Amniotic epithelial cell (primary cell): ENCODE measurements at places on chromosomes 13 and 19.

- peak; percentile 57 for DNase-seq
Observed at GRCh38 chr19:14022469-14022868, 5.5 kb upstream of the RLN3 start.

DNA sequence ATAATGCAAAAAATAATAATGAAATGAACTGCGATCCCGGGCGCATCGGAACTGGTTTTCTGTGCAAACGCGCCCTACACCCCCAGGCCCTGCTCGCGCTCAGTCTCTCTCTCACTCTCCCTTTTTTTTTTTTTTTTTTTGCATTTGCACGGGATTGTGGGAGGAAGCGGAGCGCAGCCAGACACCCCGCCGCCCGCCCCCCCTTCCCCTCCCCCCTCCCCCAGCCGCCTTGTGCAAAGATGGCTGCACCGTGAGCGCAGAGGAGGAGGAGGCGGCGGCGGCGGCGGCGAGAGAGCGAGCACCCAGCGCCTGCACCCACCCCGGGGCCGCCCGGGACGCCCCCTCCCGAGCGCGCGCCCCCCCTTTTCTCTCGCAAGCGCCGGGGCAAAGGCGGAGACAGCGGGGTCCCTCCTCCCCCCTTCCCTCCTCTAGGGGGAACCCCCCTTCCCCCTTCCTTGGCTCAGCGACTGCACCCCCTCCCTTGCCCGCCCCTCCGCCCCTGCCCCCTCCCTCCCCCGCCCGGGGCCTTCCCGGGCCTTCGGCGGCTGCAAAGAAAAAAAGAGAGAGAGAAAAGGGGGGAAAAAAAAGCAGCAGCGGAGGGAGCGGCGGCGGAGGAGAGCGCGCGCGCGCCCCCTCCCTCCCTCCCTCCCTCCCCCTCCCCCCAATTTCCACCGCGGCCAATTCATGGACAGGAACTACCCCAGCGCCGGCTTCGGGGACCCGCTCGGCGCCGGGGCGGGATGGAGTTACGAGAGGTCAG, at the start of gene PRR12:
PRR12 (plus strand) TSS at position 212 of the 760 bp plus-strand sequence; CDS start at position 685, 473 bp downstream.
- peak; percentile 66 for DNase-seq

DNA sequence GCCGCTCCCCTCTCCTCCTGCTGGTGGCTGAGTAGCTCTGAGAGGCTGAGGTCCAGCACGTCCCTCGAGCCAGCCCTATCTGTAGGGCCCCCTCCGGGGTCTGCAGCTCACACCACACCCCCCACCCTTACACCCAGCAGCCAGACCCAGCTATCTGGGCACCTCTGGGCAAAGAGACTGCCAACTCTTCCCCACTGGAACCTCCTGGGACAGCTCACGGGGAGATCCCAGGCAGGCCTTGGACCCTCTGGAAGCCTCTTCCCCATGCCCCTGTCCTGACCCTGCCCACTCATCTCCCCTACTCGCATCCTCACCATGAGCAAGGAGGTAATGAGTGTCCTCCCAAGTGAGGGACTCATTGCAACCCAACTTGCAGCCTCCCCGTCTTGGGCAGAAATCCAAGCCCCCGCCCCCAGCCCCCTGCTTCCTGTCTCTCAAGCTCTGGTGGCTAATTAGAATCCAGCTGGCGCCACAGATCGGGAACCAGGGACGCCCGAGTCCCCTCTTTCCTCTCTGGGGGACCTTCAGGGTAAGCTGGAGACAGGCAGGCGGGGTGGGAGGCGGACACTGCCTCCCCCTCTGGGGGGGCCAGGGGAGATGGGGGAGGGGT, 22.1 kb downstream of the ADGRL1 start:
- DNase-seq, result no peak

DNA sequence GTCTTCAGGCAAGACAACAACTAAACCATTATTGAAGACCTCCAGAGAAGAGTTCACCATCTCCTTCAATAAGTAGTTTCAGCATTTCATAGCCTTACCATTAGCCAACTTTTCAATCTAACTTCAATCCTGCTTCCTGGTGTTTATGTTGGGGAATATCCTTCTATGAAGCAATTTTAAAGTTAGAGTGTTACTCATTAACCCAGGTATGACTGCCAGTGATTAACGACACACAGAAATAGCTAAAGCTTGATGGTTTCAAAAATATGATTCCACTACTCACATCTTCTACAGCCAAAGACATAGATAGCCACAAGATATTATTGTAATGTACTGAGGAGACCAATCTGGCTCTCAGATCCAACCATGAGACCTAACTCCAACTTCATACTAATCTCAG, 403.2 kb downstream of the EFNB2 start:
- DNase-seq, result peak; percentile 44

GRCh38 chr19:21092109-21092508, 10.1 kb downstream of the ZNF714 start:
- DNase-seq, result peak; percentile 78

DNA sequence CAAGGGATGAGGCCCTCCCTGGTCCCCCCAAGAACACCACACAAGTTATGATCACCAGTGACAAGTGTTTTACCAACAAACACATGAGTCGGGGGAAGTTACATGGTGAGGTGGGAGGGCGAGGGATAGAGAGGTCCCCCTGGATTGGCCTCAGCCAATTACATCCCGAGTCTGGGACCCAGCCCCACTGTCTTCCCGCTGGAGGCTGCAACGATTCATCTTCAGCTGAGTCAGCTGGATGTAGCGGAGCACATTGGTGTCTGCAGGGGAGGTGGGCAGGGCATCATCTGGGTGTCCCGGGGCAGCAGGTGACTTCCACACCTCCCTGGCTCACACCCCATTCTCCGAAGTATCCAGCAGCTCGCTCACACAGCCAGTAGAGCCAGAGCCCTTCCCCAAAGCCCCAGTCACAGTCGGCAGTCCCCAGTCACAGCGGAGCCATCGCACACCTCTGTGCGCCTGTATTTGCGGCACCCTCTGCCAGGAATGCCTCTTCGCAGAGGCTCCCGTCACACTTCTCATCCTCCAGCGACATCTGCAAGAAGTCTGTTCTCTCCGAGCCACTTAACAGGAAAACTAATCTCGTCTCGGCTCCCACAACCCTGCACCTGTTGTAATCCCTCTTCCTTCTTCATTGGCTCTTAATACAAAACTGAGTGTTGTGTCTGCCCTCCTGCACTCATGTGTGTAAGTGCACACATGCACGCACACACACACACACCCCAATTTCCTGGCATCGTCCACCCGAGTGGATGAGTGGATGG, 2.0 kb downstream of the TTC9B start:
- DNase-seq, result no peak

DNA sequence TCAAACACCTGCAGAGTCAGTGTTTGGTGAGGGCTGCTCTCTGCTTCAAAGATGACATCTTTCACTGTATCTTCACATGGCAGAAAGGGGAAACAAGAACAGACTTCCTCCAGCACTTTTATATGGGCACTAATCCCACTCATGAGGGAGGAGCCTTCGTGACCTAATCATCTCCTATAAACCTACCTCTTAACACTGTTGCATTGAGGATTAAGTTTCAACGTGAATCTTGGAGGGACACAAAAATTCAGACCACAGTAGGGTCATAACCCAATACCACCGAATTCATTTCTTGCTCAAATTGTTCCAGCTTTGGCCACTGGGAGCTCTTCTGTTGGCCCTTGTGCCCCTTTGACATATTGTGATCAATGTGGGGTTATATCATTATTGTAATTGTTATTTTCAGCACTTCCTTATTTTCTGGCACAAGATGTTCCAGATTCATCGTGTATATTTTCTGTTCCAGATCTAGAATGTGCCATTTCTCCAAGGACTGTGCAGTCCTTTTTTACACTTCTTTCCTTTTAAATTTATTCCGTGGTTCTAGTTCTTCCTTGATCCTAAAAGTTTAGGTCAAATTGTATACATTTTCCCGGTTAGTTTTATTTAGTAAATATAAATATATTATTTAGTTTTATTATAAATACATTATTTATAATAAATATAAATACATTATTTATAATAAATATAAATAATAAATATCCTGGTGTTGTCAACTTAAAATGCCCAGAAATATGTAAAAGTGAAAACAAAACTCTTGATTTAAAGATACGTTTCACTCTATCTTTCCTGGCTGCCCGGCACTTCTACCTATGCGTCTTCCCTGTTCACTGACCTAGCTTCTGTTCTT, 35.5 kb upstream of the IGFL4 start:
- no peak for DNase-seq

DNA sequence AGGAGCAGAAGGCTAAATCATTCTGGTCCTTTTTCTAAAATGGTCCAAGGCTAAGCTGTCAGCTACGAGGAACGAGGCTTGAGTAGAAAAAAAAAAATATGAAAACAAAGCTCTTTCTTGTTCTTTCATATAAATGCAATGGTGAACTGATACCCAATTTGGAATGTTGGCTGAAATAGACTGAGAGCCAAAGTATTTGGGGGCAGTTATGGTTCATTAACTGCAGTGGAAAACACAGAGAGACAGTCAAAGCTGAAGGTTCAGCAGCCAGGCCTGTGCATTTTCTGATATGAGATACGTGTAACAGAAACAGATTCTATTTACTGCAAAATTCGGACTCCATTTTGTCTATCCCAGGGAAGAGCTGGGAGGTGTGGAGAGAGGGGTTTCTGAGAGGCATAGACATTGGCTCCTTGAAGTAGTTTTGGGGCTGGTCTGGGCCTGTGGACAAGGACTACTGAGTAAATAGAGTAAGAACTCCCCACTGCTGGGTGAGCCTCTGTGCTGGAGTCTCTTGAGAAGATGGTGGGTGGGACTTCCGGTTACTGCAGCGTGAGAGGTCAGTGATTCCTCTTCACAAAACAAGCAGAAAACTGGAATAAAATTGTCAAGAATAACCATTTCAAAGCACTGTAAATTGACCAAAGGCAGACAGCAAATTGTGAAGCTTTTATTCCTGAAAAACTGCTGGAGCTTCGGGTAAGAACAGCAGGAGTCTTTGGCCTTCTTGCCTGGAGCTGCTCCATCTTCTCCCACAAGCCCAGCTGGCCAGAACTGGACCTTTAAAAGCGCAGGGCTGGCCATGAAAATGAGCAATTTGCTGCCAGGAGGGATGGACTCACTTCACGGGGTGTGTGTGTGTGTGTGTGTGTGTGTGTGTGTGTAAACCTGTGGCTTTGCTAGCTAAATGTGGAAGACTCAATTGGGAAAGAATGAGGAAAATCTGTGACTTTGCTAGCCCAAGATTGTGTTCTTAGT, 43.1 kb upstream of the CNMD start:
- no peak for DNase-seq

- DNase-seq, result peak; percentile 78
Observed at GRCh38 chr13:113562085-113562749, 22.3 kb upstream of the TFDP1 start.

DNA sequence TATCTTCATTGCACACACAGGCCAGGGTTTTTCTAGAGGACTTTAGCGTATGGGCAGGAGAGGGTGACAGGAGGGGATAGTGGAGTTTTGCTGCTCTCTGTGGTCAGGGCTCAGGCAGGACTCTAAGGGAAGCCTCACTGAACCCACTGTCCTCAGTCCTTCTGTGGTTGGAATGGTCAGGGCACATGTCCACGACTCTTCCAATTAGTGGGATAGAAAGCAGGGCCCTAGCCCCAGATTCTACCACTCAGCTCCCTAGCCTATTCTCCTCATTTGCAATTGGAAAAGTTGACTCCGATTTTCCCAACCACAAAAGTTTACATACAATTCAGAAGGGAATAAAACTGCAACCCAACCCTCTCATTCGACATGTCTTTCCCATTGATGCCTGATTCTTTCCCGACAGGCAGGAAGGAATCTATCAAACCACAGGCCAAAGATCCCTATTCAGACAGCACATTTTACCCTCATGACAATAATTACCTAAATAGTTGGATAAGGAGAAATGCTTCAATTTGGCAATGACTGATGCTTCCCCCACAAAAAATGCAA, 38.2 kb downstream of the TGDS start:
- no peak for DNase-seq

GRCh38 chr19:42076380-42076944, 496 bp downstream of the ZNF574 start:
- DNase-seq, result no peak

DNA sequence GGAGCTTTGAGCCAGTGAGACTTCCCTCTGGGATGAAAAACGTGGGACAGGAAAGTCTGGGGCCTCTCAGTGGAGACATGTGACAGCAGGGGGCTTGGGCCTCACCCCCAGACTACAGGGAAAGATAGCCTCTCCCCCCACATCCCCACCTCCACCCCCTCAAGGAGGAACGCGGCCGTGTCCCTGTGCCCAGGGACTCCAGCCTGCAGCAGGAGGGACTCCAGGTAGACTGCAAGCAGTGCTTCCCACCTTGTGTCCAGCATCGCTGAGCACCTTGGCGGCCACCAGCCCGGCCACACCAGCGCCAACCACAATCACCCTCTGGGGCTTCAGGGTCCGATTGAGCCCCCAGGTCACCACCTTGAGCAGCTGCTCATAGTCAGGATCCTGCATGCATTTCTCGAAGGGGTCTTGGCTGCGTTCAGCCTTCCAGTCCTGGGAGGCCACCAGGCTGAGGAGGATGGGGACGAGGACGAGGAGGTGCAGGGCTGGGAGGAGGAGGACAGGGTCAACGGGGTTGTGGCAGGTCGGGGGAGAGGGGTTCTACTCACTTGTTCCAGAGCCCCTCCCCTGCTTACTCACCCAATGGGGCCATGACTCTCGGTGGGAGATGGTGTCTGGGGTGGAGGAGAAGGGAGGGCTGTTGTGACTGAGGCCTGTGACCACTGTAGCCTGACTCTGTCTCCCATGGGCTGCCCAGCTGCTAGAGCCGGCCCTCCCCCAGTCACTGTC, 955 bp downstream of the IL4I1 start:
- DNase-seq, result no peak
